ENCODE measurements at places on chromosomes 5 and 9.

GRCh38 chr9:86751207-86751606 lies 196.1 kb downstream of the GAS1 start:
- peak; percentile 39 for DNase-seq

GRCh38 chr5:80067531-80068245 lies 32.5 kb downstream of the THBS4 start:
- DNase-seq = no peak

DNA sequence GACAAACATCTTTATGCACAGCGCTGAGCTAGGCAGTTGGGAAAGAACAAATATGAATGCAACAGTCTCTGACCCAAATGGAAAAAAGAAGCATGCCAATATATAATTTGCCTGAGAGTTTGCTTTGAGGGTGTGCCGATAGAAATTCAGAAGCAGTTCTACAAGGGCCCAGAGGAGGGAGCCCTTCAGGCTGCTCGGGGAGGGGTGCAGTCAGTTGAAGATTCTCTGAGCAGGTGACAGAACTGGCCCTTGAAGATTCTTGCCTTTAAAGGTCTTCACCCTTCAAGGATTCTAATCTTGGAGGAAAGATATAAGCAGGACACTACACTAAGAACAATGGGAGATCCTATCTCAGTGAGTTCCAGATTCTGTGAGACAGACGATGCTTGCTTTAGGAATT lies 3.7 kb upstream of the PAPPA start:
- DNase-seq = no peak

GRCh38 chr5:142484821-142485387 lies 160.1 kb upstream of the SPRY4 start:
- no peak for DNase-seq

- DNase-seq = no peak
These were observed 117.4 kb upstream of the RORB start for GRCh38 chr9:74379718-74380117.

DNA sequence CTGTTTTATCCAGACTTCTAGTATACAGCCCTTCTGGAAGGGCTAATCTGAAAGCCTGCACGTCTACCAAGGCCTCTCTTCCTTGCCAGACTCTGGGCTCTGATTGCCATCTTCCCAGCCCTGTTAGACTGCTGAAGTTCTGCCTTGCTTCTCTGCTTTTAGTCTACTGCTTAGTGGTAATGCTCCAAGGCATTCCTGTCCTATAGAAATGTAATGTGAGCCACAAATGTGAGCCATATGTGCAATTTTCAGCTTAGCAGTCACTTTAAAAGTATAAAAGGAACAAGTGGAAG lies 32.1 kb downstream of the WNK2 start:
- DNase-seq = no peak

DNA sequence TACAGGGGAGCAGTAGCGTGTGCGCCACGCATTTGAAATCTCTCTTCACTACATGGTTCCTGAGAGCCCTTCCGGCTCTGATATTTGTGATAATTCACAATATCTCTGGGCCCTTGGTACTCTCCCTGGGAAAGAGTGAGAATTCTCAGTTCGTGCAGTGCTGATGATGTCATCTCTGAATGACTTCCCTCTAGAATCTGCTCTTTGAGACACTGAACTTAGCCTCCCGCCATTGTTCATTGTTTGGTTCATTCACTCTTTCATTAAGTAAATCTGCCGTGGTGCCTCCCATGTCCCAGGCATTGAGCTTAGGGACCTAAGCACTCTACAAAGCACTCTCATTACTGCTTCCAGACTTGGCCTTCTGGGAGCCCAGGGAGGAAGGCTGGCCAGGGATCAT lies 94.0 kb downstream of the PPARGC1B start:
- no peak for DNase-seq

DNA sequence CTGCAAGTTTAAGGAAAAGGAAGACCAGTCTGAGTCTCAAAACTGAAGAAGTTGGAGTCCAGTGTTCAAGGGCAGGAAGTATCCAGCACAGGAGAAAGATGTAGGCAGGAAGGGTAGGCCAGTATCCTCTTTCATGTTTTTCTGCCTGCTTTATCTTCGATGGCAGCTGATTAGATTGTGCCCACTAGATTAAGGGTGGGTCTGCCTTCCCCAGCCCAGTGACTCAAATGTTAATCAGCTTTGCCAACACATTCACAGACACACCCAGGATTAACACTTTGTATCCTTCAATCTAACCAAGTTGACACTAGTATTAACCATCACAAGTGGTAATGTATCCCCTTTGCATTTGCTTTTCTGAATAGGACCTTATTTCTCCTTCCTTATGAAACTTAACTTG lies 535.9 kb upstream of the FTMT start:
- DNase-seq = no peak

DNA sequence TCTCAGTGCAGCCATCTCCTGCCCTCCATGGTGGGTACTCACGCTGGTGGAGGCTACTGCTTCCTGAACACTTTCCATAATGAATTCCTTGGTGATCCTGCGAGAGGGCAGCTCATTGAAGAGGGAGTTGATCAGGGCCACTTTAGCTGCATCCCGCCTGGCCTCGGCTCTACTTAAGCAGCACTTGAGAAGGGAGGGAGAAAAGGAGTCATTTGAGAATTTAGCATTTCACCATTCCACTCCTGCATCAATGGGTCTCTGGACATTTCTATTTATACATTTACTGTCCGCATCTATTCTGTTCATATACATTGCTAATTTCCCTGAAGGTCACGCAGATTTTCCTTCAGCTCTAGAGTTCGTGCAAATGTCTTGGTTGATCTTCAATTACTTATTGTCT lies 35.1 kb downstream of the LIX1 start:
- no peak for DNase-seq

DNA sequence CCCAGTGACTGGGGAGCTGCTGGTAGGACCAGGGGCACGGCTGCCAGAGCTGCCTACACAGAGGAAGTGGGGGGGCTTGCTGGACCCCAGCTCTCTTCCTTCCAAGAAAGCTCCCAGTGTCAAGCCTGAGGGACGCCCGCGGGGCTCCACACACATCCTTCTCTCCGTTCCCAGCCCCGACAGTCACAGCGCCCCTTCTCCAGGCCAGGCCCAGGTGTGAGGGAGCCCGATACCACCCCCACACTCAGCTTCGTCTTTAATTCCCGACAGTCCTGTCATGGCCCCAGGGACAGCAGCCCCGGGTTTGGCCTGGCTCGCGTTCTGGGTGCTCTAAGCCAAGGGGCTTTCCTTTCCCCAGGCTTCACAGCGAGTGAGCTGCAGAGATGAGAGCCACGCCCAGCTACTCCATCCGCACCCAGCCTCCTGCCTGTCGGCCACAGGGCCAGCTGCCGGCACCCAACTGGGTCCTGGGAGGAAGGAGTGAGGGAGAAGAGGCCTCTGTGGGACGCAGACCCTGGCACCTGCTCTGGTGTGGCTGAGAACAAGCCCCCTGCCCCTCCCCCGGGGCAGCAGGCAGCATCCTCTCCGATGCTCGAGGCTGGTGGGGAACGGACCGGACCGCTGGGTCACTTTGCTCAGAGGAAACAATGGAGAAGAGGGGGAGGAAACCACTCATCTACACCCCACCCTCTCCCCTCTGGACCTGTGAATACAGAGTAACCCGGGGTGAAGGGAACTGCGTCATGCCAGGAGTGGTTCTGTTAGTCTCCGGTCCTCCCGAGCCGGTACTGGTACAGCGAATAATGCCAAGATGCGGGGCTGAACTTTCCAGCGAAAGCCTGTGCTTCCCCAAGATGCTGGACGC lies 53.9 kb upstream of the PHYKPL start:
- no peak for DNase-seq

DNA sequence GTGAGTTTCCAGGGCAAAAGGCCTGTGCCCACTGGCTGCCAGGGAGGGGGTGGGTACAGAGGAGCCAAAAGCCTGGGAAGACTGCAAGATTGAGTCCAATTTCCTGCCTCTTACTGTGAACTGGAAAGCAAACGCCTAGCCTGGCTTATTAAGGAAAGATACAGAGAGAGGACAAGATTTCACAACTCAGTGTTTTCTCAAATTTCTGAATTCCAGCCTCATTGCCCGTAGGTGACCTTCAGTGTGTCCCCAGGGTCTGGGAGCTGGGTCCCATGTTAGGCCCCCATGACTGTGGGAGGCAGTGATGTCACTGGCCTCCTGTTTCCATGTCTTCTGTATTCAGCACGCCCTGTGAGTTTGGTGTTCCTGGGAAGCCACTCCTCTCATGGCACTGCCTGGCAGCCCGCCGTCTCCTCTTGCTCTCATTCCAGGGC lies 60.6 kb upstream of the PTPN3 start:
- no peak for DNase-seq

- no peak for DNase-seq
These were observed 50.1 kb downstream of the GNG10 start for GRCh38 chr9:111711548-111711947.

DNA sequence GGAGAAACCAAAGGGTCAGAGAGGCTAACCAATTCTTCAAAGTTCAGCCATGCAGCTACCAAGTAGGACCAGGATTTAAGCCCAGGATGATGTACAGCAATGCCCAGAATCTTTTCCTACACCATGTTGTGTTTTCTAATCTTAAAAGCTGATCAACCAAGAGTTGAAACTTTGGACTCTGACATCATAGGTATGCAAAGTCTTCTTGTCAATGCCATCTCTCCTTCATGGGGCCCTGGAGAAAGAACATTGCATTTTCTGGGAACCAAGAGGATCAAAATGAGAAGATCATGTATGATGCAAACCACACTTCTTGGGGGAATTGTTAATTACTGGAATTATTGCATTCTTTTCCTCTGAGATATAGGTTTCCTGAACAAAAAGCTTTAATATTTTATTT lies 54.4 kb upstream of the XPA start:
- no peak for DNase-seq

GRCh38 chr9:135712613-135713295 lies 10.8 kb downstream of the KCNT1 start:
- DNase-seq = no peak

- DNase-seq = no peak
These were observed 5.5 kb downstream of the CCL19 start for GRCh38 chr9:34685591-34685990.

GRCh38 chr5:104793031-104793754 lies 1230.6 kb upstream of the NUDT12 start:
- no peak for DNase-seq

GRCh38 chr9:70988551-70988950 lies 132.9 kb downstream of the TRPM3 start:
- no peak for DNase-seq

GRCh38 chr9:122888480-122888879 lies 16.7 kb downstream of the RC3H2 start:
- no peak for DNase-seq

DNA sequence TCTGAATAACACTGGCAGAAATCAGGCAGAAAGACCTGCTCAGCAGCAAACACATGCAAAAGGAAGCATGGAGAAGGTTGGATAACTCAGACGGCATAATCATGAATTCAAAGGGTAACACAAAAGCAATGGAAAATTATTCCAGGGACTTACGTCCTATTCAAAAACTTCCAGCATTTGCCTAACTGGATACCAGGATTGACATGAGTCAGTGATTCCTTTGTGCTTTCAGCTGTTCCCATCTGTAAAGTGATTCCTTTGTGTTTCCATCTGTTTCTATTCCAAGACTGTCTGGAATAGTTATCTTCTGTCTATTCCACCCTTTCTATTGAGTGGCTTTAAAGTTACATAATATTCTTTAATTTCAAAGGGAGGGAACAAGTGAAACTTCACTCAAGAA lies 1361.7 kb upstream of the CDH9 start:
- DNase-seq = no peak

DNA sequence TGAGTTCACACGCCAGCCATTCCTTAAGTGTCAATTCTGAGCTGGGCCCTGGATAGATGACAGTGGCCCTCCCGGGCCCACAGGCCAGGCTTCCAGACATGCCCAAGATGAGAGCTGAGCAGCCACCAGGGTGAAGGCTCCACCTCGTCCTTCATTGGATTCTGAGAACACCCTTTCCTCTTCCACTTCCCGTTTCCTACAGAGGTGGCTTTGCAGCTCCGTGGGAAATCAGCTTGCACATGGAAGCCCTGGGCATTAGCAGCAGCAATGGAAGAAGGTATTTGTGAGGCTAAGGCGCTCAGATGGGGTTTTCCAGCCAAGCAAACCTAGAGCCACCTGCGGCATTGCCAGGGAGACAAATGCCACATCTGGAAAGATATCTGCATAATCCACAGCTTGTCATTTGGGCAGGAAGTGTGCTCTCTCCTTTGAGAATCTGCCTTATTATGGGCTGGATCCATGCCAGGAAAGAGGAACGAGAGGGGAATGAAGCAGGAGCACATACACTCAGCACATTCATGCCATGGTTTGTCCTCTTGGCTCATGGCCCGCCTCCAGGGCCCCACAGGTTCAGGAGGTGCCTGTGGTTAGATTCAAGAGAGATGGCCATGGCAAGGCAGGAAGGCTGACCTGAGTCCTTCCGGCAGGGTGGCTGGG lies 34.1 kb downstream of the CFAP77 start:
- no peak for DNase-seq

- DNase-seq = no peak
These were observed 177.5 kb upstream of the TBC1D2 start for GRCh38 chr9:98432960-98433359.

DNA sequence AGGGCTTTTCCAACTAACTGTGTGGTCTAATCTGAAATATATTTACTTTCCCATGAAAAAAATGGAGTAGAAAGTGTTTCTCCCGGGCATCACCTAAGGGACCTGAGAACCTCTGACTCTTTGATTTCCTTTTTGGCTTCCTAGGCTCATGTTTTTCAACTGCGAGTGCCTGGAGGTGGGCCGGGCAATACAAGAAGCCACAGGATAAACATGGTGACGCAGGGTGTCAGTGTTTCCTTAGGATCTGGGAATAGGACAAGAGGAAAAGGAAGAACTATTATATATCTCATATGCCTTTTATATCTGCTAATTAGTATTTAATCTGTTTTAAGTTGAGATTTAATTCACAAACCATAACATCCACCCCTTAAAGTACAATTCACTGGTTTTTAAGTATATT lies 11.4 kb upstream of the LECT2 start:
- DNase-seq = no peak

DNA sequence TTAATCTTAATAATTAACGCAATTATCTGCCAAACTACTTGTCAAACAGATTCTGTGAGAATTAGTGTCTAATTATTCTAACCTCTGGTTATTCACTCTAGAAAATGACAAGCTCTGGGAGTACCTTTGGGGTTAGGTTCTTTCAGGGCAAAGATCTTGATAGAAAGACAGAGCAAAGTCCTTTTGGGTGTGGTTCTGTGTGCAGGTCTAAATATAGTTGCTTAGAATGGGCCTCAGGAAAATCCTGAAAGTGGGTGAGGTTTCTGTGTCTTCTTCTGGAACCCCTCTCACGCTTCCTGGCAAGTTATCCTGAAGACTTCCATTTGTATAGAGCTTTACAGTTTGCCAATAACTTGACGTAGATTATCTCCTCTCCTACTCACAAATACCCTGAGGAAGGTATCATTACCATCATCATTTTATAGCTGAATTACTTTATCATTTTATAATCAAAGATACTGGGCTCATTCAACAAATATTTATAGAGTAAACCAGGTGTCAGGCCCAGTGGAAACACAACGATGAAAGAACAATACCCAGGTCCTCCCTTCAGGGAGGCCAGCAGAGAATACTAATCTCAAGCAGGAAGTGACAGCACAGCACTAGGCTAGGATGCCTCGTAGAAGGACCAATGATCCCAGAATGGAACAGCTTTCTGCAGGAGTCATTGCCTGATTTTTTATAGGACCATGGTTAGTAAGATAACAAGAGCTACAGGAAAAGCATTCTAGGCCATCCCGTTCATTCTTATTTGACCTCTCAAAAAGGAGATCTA lies 27.6 kb upstream of the LHFPL2 start:
- no peak for DNase-seq

GRCh38 chr5:160657068-160657507 lies 194.9 kb downstream of the ATP10B start:
- DNase-seq = no peak

Data from left ventricle myocardium inferior (tissue), 1 donor.